ENCODE measurements at places on chromosomes 11 and 22.

DNA sequence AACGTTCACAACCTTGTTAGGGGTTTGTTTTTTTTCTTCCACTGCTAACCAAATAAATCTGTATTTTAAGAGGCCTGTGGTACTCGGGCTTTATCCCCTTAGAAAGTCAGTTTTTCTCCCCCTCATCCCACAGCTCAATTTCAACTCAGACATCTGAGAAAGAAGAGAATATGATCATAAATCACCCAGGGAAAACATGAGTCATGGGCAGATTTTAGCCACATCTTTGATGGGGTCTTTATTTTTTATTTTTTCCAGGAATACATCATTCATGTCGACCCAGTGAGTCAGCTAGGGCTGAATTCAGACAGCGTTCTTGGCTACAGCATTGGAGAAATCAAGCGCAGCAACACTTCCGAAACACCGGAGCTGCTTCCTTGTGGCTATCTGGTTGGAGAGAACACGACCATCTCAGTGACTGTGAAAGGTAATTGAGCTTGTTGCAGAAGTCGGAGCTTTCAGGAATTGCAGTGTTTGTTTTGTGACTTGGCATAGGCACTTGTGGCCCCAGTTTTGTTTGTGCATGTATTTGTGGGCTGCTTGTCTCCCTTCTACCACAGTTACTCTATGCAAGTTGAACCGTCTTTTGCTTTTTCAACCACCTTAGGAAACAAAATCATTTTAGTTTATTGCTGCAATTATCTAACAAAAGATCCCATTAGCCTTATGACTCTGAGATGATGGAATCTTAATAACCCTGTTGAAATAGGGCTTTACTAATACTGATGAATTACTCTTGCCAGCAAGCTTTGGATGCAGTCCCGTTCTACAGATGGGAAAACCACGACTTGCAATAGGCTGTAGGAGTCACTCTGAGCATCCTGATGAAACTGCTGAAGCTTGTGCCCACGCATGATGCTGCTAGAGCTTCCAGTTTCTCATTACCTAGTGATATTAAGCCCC, 62.7 kb downstream of the DBX1 start:
- DNase-seq = no peak

- DNase-seq = no peak
Measured at GRCh38 chr11:93025558-93026255, 56.3 kb downstream of the MTNR1B start.

DNA sequence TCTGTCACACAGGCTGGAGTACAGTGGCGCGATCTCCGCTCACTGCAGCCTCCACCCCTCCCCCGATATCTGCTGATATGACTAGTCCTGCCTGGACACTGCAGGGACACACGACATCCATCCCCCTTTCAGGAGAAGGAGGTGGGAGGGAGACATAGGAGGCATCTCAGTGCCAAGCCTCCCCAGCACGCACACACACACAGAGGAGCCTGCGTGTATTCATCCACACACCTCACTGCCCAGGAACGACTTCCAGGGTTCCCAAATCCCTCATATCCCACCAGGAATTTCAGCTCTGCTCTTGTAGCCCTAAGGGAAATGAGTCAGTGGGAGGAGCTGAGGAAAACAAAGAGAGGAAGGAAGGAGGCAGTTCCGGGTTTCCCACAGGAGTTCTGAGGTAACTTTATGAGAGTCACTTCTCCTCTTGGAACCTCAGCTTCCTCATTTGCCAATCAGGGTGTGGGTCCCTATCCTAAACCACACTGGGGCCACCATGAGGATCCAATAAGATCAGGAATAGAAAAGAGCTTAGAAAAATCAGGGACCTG, 37.2 kb upstream of the ACER3 start:
- DNase-seq = no peak

DNA sequence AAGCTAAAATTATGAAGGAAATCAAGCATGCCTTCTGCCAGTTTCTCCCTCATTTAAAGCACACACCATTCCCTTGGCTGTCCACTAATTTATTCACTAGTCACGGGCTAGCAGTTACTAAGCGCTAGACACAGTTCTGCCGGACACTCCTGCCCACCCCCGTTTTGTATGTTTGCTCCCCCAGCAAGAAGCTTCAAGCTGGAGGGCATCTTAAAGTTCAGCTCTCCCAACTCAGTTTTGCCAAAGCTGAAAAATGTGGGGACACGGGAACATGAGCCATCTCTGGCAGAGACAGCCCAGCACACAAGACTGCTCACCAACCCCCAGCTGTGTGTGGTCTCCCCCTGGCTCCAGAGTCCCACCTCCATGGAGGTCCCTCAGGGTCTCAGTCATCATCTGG, 263.6 kb downstream of the BRD1 start:
- DNase-seq = no peak

GRCh38 chr22:37817705-37818408, 5.3 kb upstream of the GALR3 start:
- peak; percentile 80 for DNase-seq

- DNase-seq = no peak
Measured at GRCh38 chr11:1308743-1309497, 512 bp downstream of the TOLLIP start.

- no peak for DNase-seq
Measured at GRCh38 chr22:17629173-17629489, 582 bp upstream of the ATP6V1E1 start.

DNA sequence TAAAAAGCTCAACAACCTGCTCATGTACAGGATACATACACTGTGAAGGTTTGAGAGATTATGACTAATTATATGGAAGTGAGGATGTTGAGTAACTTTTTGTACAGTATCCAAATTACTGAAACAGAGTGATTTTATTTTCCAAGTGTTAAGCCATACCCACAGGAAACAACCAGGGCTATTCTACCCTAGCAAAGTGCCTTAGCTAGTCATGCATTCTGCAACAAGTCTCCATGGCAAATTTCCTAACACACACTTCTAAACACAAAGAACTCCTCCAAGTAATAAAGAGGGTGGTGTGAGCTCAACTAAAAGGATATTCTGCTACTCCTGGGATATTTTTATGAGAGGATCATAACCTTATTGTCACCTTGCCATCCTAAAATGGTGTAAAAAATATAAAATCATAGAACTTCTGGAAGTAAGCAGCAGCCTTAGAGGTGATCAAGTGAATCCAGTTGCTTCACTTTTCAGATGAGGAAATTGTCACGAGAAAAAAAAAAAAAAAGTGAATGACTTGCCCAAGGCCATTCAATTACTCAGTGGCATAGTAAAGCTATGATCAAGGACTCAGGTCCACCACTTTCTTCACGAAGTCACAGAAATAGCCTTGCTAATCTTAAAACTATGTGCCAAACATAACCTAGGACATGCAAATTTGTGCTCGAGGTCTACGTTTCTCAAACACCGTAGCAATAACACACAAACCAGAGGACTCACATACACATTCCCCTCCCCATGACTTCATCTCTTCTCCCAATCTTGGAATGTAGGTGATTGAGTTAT, 4.2 kb downstream of the LGR4 start:
- no peak for DNase-seq

DNA sequence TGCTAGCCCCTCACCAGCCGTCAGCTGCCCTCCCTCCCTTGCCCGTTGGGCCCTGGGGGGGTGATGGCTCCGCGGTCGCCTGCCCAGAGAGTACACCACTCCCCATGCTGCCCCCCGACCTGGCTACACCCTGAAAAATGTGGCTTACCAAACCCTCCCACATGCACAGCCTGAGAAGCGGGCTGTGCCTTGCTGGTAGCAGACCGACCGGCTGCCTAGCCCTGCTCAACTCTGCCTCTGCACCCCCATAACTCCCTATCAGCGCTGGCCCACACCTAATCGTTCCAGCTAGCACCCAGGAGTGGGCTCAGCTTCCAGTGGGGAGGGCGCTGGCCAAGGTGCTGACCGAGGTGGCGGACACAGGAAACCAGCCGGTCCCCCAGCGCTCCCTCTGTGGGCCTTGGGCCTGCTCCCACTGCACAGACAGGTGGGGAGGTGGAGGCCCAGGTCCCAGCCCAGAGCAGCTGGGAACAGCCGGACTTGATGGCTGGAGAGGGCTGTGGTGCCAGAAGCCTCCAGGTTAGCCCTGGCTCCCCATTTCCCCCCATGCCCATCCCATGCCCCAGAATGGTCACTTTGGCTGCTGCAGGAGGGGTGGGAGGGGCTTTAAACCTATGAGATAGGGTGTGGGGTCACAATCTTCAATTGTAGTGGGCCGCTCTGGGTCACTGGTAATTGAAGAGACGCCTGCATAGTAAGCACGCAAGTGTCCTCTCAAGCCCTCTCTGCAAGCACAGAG, 32.1 kb upstream of the PRODH start:
- no peak for DNase-seq

DNA sequence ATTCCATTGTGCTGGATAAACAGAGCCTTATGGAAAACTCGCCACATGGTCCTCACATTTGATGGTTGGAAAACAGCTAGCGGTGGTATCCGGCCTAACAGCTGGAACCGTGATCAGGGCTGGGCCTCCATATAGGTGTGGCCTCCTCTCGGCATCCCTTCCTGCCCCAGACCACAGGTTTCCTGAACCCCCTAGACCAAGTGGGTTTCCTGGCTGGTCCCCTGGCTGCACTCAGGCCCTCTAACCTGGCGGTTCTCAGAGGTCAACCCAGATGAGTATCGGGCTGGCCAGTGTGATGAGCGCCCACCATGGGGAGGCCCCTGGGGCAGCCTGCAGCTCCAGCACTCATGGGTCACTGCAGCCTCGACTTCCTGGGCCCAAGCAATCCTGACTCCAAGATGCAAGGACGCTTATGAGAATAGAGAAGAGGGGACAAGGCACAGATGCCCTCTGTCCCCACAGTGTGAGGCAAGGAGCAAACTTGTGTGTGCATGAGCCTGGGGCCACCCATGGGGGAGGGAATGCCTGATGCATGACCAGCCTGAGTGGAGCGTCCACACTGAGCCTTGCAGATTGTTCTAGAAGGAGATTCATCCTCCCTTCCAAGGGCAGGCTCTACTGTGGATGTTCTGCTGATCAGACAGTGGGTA, 53.4 kb upstream of the WNT7B start:
- no peak for DNase-seq

GRCh38 chr22:48884786-48885185, 942.9 kb downstream of the BRD1 start:
- no peak for DNase-seq

DNA sequence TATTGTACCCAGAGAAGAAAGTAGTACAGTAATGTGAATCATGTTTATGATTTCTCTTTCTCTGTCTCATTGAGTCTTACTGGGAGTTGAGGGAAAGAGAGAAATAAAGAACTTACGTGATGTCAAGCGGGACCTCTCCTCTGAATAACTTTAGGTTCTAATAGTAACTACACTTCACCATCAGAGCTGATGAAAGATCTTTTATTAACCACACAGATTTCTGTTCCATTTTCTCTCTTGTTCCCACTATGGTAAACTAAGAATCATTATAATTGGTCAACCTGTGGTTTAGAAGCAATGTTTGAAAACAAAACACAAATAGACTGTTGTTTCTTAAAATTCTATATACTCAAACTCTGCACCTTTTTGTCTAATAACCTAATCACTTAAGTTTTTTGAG, 142.3 kb downstream of the ELP4 start:
- DNase-seq = no peak

GRCh38 chr11:30775233-30775522, 189.0 kb upstream of the MPPED2 start:
- no peak for DNase-seq

DNA sequence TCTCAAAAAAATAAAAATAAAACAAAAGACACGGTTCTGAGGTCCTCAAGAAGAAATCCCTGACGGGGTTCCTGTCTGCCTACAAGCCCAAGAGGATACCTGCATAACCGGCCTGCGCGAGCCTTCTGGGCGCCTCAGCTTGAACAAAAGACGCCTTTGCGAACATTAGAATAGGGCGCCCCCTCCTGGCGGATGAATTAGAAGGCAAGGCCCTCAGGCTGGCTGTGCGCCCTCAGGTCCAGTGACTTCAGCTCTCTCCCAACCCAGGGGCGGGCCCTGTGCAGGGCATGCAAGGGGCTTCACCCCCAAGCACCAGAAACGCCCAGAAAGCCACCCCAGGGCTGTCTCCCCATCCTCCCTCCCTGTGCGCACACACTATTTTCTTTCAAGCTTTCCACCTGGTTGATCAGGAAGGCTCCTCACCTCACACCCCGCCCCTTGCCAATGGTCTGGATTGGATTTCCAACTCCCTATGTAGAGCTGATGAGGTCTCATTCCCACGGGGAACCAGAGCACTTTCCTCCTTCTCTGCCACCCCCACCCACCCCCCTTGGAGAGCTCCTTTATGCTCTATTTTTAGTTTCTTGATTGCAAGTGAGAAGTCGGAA, 273.3 kb downstream of the BUD13 start:
- DNase-seq = peak; percentile 16

DNA sequence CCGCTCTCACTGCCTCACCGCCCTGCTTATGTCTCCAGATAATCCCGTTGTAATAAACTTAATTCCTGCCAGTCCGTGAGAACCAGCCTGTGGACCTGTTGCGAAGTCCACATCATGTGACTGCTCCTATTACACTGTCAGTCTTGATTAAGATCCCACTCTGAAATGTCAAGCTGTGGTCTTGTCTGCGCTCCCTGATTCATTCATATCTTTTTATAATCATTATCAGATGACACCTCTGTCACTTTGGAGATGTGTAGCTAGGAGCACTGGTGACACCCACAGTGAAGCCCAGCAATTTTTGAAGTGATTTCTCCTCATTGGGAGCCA, 377.3 kb downstream of the TBC1D22A start:
- no peak for DNase-seq

DNA sequence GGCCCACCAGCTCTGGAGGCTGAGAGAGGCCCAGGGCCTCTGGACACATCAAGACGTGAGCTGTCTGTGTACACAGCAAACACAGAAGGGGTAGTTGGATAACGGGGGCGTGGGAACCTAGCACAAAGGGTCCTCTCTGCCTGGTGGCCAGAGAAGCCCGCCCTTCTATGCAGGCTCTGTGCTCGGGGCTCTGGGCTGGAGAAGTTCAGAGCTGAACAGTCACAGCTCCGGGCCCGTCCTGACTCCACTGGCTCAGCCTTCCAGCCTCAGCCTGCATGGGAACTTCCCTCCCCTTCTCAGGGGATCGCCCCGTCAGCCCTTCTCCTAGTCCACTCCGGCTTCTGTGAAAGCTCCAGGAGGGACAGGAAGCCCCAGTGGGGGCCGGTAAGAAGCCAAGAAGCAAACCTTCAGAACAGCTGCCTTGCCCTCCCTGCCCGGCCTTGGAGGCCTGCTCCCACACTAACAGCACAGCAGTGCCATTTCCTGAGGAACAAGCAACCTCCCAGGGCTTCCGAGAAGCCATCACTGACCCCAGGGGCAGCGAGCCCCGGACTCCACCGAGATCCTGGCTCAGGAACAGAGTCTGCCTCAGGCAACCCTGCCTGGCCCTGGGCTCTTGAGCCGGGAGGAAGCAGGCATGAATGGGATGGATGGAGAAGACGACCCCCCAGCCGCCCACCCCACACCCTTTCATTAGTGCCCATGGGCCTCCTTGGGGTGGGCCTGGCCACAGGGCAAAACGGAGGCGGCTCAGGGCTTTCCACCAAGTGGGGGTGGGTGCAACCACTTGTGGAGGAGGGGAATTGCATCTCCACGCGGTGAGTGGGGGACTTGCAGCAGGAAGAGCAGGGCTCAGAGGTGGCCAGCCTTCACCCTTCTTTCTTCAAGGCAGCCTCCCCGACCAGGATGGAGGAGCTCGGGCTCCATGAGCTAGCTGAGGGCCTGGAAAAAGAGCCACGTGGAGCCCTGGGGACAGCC, 119.8 kb downstream of the ST3GAL4 start:
- DNase-seq = no peak
